Lower leg skin (tissue), 4 donors: ENCODE measurements at places on chromosomes 4 and X. TPM values are rescaled to one million over a fixed set of nuclear protein-coding genes. Genes with fewer than 3 reads are reported as not detected.

GRCh38 chrX:45850775-45851433 is 650.2 kb upstream of the DIPK2B start:
- DNase-seq, result peak; percentile 15

The OTOP1 gene
- total RNA-seq, result not detected

DNA sequence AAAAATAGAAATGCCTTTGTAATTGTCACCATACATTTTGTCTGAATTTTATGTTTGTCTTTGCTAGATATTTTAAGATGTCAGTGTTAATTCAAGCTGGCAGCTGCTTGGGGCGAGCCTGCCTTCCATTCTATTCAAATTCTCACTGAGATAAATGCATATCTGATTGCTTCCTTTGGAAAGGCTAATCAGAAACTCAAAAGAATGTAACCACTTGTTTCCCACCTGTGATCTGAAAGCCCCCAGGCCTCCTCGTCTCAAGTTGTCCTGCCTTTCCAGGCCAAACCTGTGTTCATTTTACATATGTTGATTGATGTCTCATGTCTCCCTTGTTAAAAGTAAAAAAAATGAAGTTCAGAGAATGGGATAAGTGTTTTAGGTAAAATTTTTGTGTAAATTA is 318.7 kb upstream of the TECRL start:
- DNase-seq, result no peak

The TBC1D9 gene
- total RNA-seq, result 8.0 TPM

GRCh38 chrX:131711478-131711867 is 167.6 kb downstream of the OR13H1 start:
- no peak for DNase-seq

DNA sequence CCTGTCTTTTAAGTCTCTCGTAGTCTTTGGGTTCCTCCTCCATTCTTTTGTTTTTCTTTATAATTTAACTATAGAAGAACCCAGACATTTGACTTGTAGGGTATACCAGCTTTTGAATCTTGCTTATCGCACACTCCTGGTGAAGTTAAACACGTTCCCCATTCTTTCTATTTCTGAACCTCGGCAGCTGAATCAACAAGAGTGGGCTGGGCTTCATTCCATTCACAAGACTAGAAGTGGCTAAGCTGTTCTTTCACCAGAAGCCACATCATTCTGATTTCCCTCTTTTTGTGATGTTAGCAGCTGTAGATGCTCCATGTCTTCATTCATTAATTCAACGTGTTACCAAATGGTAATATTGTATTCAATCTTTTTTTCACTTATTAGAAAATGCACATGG is 167.9 kb downstream of the CORIN start:
- no peak for DNase-seq

GRCh38 chr4:83362492-83363329 is 28.1 kb upstream of the HPSE start:
- DNase-seq, result no peak

GRCh38 chrX:16144420-16144819 is 21.1 kb downstream of the GRPR start:
- no peak for DNase-seq

The IL21 gene
- total RNA-seq, result not detected

GRCh38 chrX:134936542-134936941 is 54.2 kb upstream of the SMIM10 start:
- DNase-seq, result no peak

GRCh38 chr4:127967141-127967775 is 2.1 kb downstream of the ABHD18 start:
- DNase-seq, result no peak

GRCh38 chr4:8735236-8736089 is 136.2 kb downstream of the HMX1 start:
- DNase-seq, result no peak

The TMPRSS11D gene
- total RNA-seq, result 0.30 TPM
